Thyroid gland (tissue), 4 donors: ENCODE measurements at places on chromosomes 11 and 22. TPM values are rescaled to one million over a fixed set of nuclear protein-coding genes. Genes with fewer than 3 reads are reported as not detected.

SOX6 gene
- total RNA-seq = 17.9 TPM

GRIA4 gene
- 0.11 TPM for total RNA-seq

PRR5L gene
- 4.7 TPM for total RNA-seq

KCNA4 gene
- not detected for total RNA-seq

CLTCL1 gene
- total RNA-seq = 8.5 TPM

SREBF2 gene
- 91.8 TPM for total RNA-seq

MUC15 gene
- 135 TPM for total RNA-seq

- no peak for DNase-seq
These were observed 310.8 kb upstream of the SORL1-AS1 start for GRCh38 chr11:121763526-121763925.

DNA sequence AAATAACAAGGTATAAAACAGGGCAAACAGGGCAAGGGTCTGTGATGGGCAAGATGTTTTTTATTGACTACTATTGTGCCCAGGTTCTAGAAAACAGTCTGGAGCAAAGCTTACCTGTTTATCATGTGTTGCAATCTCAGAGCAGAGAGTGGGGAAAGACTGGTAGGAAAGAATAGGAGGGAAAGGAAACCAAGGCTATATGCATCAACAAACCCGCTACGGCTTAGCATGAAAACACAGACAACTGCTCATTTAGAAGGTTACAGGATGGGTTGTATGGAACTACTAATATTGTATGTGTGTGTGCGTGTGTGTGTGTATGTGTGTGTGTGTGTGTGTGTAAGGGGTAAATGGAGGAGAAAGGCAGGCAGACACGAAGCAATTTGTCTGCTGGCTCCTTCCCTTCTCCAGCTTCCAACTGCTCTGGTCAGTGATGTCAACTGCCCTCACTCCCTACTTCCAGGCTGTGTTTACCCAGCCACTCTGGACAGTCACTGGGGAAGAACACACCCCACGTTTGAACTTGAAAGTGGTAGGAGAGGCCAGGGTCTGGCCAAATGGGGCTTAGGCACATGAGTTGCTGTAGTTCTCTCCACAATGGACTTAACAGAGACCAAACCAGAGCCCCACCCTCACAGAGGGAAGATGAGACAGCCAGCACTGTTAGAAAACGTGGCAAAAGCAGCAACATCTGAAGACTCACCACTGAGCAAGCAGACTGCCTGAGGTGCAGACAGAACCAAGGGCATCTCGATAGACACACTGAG is 47.0 kb downstream of the GAB2 start:
- DNase-seq = no peak

DNA sequence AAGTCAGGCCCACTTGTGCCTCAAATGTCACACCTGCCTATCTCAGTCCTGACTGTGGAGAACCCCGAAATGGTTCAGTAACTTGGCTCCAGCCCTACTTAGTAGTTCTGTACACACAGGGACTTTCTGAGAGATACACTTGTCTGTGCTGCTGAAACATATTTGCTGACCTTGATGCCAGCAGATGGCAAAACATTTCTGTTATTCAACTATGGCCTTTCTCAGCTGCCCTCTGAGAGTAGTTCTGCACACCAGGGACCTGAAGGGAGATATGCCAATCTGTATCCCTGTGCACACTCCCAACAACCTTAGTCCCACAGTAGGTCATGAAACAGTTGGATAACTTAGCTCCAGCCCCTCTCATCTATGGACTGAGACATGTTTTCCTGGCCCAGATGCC is 1651.5 kb downstream of the LRRC4C start:
- no peak for DNase-seq

DNA sequence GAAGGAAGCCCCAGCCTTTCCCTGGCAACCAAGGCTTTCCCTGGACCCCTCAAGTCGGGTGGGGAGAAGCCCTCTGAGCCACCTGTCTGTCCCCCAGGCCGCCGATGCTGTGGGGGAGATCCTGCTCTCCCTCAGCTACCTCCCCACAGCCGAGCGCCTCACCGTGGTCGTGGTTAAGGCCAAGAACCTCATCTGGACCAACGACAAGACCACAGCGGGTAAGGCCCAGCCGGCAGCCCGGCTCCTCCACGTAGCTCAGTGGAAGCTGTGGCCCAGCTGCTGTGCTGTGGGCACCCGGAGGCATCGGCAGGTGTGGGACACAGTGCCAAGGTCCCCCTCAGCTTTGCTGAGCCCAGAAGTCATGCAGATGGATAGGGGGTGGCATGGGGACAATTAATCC is 12.2 kb upstream of the RHOD start:
- no peak for DNase-seq

DNA sequence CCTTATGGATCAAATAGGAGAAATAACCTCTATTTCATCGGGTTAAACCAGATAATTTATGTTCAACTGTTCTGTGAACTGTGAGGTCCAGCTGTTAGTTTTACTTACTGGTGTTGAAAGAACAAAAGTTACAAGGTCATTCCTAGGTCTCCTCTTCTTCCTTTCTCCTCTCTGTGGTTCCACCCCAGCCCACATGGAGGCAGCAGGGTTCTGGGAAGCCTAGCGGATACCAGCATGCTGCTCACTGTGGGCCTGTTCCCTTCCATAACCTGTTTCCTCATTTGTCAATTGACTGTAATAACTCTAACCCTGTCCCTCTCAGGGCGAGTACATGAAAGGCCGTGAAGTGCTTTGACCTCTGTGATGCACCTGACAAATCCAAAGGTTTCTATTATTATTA is 27.8 kb downstream of the RELT start:
- peak; percentile 73 for DNase-seq

DNA sequence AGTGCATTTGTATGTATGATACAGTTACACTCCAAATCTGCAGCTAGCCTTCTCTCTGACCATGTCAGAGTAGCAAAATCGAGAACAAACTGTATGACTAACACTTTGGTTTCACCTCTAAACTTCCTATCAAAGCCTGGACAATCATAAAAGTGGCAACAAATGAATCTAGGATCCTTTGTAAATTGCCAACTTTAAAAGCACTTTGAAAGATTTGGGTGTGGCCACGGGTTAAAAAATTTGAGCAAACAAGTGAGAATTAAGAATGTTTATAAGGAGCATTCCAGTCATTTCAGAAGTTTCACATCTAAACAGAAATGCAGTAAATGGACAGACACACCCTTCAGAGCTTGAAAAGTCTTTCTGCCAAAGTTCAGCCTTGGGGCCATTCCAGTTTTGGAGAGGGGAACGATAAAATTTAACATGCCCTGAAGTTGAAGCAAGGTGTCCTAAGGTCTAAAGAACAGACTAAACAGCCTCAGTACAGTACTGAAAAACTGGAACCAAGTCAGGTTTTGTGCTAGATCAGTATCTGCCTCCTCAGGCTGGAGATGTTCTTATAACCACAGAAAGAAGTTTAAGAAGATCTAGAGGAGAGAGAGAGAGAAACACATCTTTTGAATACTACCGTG is 181.9 kb upstream of the BDNF start:
- DNase-seq = no peak

GRCh38 chr11:92409355-92409754 is 184.7 kb downstream of the FAT3 start:
- no peak for DNase-seq

DNA sequence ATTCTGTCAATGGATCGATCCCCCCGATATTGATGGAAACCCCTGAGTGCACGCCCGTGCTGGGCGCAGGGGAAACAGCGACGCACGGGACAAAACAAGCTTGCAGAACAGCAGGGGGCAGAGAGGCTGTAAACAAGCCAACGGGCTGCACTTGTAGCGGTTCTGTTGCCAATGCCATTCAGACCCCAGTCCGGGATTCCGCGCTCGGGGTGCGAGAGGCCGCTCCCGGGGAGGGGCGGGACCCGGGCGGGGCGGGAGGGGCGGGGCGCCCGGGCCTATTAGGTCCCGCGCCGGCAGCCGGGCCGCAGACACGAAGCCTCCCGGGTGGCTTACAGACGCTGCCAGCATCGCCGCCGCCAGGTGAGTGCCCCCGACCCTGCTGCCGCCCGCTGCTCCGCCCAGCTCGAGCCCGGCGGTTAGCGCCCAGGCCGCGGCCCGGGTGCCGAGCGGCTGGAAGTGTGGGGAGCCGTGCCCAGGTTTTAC is at the start of gene BIK:
Gene BIK (plus strand): TSS at position 307 of the 483 bp plus-strand sequence. CDS start 13,273 bp downstream, outside the sequence.
- DNase-seq = peak; percentile 67

GRCh38 chr22:19707347-19708290 is 6.7 kb upstream of the SEPTIN5 start:
- DNase-seq = peak; percentile 54

DNA sequence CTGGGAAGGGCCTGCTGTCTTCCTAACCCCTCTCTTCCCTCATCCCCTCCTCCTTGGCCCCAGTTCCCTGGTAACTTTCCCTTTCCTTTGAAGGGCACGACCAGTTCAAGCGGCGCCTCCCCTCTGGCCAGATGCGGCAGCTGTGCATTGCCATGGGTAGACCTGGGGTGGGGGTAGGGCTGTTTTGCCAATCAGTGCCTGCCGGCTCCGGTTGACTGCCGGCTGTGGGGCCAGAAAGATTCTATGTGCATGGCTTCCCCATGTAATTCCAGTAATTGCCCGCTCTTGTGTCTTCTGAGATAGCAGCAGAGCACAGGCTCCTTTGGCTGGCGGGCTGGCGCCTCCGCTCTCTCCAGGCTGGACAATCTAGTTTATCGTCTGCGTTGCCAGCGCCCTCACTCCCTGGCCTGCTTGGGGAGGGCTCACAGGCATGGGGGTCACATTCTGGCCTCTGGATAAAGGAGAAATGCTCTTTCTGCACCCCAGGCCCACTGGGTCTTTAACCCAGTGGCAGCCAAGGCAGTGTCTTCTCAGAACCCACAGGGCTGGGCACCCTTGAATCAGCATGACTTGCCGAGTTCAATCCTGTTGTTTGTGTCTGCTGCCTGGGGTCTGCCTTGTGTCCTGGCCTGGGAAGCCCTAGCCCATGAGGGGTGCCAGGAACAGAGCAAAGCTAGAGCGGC is 9.4 kb downstream of the SIDT2 start:
- DNase-seq = no peak

- no peak for DNase-seq
These were observed 734.3 kb downstream of the BRD1 start for GRCh38 chr22:49093192-49093880.

GRCh38 chr11:86360775-86361395 is 13.8 kb upstream of the CCDC81 start:
- no peak for DNase-seq

DNA sequence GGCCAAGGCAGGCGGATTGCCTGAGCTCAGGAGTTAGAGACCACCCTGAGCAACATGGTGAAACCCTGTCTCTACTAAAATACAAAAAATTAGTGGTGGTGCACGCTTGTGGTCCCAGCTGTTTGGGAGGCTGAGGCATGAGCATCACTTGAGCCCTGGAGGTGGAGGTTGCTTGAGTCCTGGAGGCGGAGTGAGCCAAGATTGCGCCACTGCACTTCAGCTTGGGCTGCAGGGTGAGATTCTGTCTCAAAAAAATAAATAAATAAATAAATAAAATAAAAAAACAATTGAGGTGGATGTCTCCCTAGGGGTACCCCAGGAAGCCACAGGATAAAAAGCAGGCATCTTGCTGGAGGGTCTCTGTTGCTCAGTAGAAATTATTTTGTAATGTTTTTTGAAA is 14.1 kb downstream of the PTPRJ start:
- no peak for DNase-seq

GRCh38 chr11:132123449-132123848 is 753.0 kb downstream of the NTM start:
- DNase-seq = no peak

- DNase-seq = no peak
These were observed 10.4 kb downstream of the CLDN5 start for GRCh38 chr22:19513823-19514222.

GRCh38 chr11:120909676-120910416 is 114.1 kb upstream of the TBCEL start:
- DNase-seq = no peak

- no peak for DNase-seq
These were observed 28.3 kb downstream of the NECTIN1 start for GRCh38 chr11:119700536-119701346.

- DNase-seq = no peak
These were observed 46.8 kb downstream of the ATXN10 start for GRCh38 chr22:45718391-45718790.

GRCh38 chr22:37920126-37920525 is 14.0 kb downstream of the MICALL1 start:
- no peak for DNase-seq

- DNase-seq = peak; percentile 45
These were observed 36.1 kb upstream of the OR8B8 start for GRCh38 chr11:124481365-124482323.

DNA sequence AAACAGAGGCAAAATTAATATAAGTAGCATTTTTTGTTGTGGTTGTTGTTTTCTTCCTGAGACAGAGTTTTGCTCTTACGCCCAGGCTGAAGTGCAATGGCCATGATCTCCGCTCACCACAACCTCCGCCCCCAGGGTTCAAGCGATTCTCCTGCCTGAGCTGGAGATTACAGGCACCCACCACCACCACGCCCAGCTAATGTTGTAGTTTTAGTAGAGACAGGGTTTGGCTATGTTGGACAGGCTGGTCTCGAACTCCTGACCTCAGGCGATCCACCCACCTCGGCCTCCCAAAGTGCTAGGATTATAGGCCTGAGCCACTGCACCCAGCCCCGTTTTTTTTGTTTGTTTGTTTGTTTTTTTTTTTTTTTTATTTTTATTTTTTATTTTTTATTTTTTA is 64.5 kb downstream of the MCHR1 start:
- no peak for DNase-seq

DNA sequence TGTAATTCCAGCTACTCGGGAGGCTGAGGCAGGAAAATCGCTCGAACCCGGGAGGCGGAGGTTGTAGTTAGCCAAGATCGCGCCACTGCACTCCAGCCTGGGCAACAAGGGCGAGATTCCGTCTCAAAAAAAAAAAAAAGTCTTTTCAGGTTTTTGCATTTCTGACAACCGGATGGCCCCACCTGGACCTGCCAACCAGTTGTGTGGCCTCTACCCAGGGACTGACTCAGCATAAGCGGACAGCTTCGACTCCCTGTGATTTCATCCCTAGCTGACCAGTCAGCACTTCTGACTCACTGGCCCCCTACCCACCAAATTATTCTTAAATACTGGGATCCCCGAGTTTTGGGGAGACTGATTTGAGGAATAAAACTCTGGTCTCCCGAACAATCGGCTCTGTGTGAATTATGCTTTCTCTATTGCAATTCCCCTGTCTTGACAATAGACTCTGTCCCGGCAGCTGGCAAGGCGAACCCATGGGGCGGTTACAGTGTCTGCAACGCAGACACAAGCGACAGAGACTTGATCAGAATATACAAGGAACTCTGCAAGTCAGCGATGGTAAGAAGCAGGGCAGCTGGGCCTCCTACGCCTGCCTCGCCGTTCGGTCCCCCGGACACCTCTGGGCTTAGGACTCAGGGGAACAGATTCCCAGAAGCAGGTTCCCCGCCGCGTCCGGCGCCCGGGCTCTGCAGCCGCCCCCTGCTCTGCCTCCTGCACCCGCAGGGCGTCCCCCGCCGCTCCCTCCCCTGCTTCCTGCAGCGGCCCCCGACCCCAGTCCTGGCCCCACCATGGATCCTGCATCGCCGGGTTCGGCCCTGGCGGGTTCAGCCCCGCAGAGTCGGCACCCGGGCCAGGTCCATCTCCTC is 741 bp upstream of the TALDO1 start:
- no peak for DNase-seq
